Vagina (tissue), 2 donors: ENCODE measurements at places on chromosomes 12 and 14. TPM values are rescaled to one million over a fixed set of nuclear protein-coding genes. Genes with fewer than 3 reads are reported as not detected.

The SPATS2 gene
- 28.0 TPM for total RNA-seq

The LBHD2 gene
- total RNA-seq: not detected

The CCDC196 gene
- not detected for total RNA-seq

The A2ML1 gene
- 194 TPM for total RNA-seq

The TAS2R9 gene
- total RNA-seq: not detected

The RAB5B gene
- 80.5 TPM for total RNA-seq

The IRAK3 gene
- total RNA-seq: 23.1 TPM

The LAG3 gene
- 10.3 TPM for total RNA-seq

The C1S gene
- total RNA-seq: 541 TPM

The PLEKHH1 gene
- total RNA-seq: 2.5 TPM

DNA sequence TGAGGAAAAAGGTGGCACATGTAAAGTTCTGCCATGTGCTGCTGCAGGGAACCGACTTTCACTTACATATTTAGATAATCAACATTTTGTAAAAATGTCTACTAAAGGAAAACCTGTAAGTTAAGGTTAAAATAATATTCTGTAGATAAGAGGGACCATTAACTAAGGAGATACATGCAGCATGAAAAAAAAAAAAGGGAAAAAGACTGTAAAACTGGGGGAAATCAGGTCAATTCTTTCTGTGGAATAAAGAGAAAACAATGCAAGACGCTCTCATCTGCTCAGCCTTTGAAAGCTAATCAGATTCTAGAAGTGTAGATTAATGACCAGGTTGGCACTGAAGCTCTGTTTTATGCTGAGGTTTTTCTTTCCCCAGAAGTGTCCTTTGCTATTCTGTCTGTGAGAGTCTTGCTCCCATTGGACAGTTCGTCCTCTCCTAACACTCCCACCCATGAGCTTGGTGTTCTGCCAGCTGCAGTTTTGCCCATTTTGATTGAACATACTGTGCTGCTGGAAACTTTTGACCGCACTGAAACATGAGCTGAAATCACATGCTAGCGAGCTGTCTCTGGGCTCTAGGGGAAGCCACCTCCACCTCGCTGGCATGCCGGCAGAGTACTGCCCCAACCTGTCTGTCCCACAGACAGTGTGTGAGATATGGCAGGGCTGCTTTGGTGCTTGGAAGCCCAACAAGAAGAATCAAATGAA is 39.7 kb downstream of the PPTC7 start:
- no peak for DNase-seq

DNA sequence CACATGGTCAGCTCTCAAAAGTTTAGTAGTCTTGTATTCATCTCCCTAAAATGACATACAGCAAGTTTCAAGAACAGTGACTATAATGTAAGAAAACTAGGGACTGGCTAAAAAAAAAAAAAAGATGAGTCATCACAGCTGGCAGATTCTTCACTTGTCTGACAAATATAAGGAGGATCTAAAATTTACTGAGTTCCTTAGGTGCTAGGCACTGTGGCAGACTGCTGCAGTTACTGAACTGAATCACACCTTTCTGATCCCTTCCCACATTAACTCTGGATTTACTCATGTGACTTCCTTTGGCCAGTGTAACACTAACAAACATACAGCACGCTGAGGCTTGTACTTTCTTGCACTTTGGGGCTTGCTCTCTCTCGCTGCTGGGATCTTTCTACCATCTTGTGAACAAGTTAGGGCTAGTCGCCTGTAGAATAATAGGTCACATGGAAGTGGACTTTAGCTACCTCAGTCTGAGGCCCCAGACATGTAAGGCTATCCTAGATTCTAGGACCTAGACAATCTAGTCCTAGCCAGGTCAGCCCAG is 32.1 kb downstream of the BAZ1A start:
- no peak for DNase-seq

- no peak for DNase-seq
These were observed 535.4 kb downstream of the PRKD1 start for GRCh38 chr14:29392287-29392686.

DNA sequence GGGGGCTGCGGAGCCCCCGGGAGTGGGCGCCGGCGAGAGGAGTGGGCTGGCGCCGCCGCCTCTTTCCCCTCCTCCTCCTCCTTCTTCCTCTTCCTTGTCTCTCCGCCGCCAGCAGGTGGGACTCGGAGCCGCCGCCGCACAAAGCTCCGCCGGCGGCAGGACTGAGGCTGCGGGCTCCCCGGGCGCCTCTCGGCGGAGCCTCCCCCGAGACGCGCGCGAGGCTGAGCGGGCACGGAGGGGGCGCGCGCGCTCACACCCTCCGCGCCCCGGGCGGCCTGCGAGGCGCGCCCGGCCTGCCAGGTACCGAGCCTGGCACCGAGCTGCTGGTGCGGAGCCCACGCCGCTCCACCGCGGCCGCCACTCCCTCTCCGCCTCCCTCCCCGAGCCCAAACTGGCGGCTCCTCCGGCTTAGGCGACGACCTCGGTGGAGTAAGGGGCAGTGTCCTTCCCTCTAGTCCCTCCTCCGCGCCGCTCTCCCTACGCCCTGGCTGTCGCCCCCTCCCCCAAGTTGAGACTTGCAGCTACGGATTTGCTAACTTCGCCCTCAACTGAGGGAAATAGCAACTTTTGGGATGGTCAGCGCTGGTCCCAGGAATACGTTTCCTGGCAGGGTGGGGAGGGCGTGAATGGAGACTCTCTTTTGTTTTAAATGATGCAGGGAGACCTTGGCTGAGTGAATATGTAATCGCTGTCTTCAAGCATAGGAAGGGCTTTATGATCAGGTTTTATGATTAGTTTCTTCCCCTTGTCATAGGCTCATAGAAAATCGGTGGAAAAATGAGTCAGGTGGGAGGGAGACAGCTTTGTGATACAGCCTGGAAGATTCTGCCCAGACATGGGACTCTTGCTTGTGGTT is 199.5 kb upstream of the CAND1 start:
- DNase-seq: no peak

DNA sequence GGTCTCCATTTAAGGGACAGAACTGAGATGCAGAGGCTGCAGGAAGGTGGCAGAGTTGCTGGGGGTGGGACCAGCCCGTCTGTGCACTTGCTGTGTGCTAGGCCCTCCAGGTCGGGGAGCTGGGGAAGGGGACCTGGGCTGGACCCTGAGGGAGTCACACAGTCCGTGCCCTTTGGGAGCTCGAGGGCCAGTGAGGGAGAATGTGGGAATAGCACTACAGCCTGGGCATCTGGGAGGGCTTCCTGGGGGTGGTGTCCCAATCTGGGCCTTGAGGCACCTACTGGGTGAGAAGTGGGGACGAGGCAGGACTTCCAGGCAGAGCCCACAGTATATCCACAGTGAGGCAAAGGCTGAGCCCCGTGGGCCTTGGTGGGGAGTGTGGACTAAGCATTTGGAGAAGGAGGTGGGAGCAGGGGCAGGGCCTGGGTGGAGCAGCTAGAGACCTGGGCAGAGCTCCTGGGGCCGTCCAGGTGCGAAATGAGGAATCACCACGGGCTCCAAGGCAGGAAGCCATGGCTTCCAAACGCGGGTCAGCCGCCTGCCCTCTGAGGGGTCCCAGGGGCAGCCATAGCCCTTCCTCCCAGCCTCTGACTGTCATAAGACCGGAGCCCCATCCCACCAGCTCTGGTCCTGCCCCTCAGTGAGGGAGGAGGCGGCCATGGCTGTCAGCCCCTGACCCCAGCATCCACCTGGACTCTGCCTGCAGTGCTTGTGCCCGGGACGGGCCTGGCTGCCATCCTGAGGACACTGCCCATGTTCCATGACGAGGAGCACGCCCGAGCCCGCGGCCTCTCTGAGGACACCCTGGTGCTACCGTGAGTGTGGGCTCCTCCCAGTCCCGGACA is 6.6 kb downstream of the ASPG start:
- DNase-seq: no peak

DNA sequence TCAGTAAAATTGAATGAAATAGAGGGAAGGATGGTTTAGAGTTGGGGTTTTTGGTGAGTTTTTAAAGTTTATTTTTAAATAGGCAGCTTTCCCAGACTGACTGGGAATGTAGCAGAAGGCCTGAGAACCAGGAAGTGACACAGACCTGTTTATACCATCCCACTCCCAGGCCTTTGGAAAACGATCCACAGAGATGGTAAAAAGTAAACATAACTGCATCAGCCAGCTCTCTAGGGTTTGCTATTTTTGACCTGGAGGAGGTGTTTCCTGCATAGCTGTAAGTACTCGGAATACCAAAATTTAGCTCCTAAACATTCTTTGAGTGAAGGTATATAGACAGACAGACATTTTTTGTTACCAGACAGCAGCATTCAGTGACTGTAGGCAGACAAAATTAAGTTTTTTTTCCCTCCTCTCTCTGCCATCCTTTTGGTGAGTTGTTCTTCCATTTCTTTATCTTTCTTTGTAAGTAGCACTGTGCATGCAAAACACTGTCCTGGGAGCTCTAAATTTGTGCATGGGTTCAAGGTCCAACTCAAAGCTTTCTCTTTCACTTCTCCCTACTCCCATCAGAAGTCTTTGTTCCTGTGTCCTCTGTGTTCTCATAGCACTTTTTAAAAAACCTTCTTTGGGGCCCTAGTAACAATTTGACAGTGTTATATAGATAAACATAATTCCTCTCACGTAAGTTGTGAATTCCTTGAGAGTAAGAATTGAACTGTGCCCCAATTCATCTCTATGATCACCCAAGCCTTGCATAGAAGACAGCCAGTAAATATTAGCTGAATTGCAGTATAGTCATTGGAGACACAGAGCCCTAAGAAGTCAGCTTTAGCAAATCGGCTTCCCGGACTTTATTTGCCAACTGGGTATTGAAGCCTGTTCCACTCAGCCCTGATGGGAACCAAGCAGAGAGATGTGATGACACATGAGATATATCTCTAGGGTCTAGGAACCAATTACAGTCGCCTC is 37.4 kb downstream of the SUSD6 start:
- no peak for DNase-seq

DNA sequence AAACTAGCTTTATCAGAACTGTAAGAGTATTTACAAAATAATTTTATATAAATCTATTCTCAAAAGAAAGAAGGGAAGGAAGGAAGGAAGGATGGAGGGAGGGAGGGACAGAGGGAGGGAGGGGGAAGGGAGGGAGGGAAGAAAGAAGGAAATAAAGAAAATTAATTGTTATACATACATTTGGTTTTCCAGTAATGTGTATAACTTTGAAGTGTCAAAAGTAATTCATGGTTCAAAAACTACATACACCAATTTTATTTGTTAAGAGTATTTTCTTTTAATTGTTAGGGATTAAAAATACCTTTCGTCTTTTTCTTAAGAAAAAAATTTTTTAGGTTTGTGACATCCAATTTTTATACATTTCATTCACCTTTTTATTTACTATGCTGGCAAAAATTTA is 17.5 kb upstream of the KCNC2 start:
- DNase-seq: no peak

DNA sequence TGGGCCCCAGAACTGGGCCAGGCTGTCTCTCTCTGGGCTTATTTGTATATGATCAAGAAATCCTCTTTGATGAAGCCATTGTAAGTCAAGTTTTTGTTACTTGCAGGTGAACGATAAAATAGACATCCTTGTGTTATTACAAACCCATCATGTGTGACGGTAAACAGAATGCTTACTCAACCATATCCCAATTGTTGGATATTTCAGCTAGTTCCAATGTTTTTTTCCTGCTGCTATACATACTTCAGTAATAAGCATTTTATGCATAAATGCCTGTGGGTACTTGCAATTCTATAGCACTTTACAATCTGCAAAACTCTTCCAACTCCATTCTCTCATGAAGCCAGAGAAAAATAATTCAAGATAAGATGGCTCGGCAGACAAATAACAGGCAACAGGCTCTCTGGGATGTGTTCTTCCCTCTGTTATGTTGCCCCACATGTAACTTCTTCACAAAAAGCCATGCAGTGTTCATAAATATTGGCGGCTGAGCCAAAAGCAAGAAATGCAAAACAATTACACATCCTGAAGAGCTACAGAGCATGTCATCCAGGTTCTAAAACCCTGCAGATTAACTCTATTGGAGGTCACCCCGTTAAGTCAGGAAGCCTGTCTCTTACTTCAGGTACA is 69.5 kb downstream of the CLMN start:
- DNase-seq: no peak

DNA sequence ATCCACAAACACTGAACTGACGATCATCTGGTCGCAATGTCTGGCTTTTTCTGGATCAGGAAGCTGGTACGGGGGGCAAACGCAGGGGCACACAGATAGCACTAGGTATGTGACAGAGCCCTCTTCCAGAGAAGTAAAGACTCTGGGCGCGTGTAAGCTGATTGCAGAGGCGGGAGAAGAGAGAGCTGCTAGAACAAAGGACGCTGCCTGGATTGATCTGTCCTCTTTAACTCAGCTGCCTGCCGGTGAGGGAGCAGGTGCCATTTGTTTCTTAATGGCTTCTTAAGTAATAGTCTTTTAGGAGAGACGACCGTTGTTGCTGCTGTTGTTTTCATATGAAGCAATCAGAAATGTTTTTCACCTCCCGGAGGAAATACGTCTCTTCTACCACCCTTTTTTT is 77.3 kb downstream of the GLT1D1 start:
- no peak for DNase-seq

- no peak for DNase-seq
These were observed 7.2 kb downstream of the SLC11A2 start for GRCh38 chr12:51018956-51019355.

GRCh38 chr14:36361210-36361853 is 40.9 kb upstream of the MBIP start:
- no peak for DNase-seq

DNA sequence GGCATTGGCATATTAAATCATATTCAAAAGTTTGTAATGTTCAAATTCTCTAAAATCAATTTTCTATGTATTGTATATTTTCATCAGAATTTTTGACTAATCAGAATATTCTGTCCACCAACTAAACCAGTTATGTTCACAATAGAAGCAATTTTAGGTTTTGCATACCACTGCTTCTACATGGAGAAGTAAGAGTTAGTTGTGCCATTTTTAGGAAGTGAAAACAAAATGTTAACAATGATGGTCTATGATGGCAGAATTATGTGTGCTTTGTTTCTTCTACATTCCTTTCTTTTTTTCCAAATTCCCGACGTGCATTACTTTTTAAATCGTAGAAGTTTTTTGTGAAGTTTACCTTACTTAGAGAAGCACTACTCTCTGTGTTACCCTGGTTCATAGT is 29.5 kb downstream of the ABHD12B start:
- DNase-seq: no peak

- no peak for DNase-seq
These were observed 35.2 kb downstream of the BRMS1L start for GRCh38 chr14:35861204-35861868.

GRCh38 chr12:10668526-10668925 is 5.3 kb downstream of the STYK1 start:
- no peak for DNase-seq

GRCh38 chr14:103260629-103261124 is 73.4 kb upstream of the EIF5 start:
- DNase-seq: peak; percentile 87

DNA sequence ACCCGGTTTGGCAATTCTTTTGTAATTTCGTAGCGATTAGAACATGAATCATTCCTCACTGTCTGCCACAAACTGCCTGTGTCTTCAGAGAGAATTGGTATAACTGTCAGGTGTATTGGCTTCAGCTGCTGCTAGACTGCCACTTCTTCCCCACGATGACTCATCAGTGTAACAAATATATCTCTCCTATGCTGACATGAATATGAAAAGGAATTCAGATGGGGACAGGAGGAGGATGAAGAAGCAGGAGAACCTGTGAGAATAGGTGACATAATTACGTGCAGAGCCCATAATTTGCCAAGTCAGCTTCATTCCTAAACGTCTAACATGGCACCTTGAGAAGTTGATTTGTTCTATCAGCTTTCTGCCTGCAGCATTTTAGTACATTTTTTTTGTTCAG is 64.9 kb downstream of the FRMD6 start:
- DNase-seq: no peak
